ENCODE measurements at places on chromosomes 4 and X.

DNA sequence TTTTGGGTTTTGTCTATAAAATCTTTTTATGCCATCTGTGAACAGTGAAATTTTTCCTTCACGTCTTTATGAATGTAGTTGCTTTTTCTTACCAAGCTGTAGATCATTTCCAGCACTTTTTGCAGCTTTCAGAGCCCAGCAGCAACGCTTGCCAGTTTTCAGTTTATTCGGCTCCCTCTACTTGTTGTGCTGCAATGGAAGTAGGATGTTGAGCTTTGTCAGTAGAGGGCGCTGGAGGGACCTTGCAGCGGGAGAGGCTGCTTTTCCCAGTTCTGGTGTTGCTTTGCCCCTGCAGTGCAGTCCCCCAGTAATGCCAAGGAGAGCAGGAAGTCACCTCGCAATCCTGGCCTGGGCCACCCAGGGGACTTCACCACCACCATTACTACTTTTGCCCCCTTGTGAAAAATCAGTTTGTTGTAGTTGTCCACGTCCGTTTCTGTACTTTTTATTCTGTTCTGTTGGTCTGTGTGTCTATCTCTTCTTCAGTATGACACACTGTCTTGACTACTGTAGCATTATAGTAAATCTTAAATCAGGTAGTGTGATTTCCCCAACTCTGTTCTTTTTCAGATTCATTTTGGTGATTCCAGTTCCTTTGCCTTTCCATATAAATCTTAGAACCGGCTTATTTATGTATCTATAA, 21.8 kb downstream of the CMC4 start:
- no peak for DNase-seq

DNA sequence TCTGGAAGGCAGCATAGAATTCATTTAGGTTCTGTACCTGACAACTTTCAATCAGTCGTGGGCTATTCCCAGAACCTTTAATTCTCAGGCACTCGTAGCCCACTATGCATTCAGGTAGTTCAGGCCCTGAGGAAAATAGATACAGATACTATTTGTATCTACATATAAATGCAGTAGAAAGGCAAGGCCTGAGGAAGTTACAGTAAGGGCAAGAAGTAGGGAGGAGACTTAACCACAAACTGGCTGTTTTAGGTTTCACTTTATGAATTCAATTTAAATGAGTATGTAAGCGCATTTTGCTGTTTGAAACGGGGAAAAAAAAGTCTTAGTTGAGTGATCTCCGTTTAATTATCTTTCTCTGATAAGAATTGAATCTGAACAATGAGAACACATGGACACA, 529.4 kb upstream of the ATOH1 start:
- no peak for DNase-seq

DNA sequence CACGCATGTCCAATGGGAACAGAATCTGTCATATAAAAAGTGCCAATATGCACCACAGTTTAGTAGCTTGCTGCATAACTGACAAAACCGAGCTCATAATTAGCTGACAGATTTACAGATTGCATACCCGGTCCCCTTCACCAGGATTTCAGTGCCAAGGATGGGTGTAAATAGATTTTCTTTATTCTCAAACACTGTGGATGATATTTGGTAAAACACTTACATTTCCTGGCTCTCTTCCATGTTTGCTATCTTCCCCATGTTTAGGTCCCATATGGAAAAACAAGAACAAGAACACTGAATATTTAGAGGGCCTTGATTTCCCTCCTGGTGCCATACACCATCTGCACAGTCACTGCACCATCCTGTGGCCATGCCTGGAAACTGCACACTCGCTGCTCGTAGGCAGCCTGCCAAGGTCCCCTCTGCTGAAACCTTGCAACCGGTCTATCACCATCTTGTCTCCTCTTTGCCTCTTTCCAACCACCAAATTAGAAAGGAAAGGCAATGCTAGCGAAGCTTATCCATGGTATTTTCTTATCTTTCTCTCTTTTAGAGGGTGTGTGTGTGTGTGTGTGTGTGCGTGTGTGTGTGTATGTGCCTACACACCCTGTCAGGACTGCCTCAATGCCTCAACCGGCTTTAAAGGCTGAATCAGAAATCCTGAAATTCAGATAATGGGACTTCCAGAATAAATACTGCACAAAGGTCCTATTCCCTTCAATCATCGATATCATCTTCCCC, 124.2 kb upstream of the MBNL3 start:
- DNase-seq: no peak

DNA sequence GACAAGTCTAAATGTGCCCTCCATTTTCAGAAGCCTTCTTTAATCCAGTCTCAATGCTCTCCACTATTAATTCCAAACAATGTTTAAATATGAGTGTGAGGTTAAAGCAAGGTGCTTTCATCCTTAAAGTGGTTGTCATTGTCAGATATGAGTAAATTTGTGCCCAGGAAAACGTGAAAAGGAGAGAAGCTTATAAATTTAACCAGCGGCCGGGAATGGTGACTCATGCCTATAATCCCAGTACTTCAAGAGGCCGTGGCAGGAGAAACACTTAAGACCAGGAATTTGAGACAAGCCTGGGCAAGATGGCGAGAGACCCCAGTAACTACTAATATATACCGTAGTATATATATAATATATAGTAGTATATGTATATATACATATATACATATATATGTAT, 270.0 kb downstream of the ARHGAP24 start:
- DNase-seq: no peak

- DNase-seq: no peak
Observed at GRCh38 chr4:6405397-6405706, 67.1 kb downstream of the PPP2R2C start.

- DNase-seq: no peak
Observed at GRCh38 chr4:123121241-123121907, 199.0 kb upstream of the NUDT6 start.

GRCh38 chr4:187477224-187477623, 518.3 kb upstream of the ZFP42 start:
- DNase-seq: no peak
